ENCODE measurements at places on chromosomes 7 and 10.

- H3K27me3 ChIP-seq = peaks cover 3% of the 10 kb centered on the region
- H3K27ac ChIP-seq = no peak overlapping the region
- H3K36me3 ChIP-seq = no peaks in the 10 kb centered on the region
- DNase-seq = no peak
Measured at GRCh38 chr10:132943791-132944404, 1.5 kb upstream of the CFAP46 start.

DNA sequence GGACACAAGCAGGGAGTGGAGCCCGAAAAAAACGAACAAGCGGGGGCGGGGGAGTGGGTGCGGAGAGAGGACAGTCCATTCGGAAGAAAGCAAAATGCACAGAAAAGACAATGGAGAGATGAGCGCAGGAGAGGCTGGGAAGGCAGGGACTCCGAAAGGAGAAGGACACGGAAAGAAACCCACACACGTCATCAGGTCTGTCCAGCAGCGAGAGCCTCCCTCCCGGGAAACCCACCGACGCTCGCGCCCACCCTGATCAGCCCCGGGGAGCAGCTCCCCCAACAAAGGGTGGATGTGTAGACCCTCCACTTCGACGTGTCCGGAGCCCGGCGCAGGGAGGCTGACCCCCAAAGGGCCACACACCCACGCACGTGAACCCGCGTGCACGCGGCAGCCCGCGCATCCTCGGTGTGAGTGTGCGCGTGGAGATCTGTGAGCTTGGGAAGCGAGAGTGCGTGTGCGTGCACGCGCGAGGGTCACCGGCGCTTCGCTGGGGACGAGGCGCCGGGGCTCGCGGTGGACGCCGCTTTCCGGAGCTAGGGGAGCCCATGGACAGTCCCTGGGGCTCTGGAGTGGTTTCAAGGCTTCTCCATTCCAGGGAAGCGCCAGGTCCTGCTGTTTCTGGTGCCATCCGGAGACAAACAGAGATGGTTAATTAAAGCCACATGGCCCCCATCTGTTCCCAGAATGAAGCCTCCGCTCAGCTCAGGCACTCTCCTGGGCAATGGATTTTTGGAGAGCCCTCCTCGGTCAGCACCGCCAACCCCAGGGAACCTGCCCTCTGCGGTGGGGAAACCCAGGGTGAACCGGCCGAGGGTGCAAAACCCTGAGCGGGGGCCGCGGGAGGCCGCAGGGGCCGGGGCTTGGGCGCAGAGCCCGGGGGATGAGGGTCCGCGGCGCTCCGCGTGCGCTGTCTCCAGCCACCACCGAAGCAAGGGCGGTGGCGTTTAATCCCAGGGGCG, 916 bp downstream of the LAMB1 start:
- peak overlapping the region; percentile 90 for H3K4me3 ChIP-seq
- H3K4me1 ChIP-seq = peaks cover 30% of the 10 kb centered on the region
- peaks cover 60% of the 10 kb centered on the region for H3K27me3 ChIP-seq
- H3K36me3 ChIP-seq = peaks cover 8% of the 10 kb centered on the region

GRCh38 chr7:99109108-99110051, 34.5 kb downstream of the SMURF1 start:
- H3K4me1 ChIP-seq = peaks cover 65% of the 10 kb centered on the region
- no peak for DNase-seq
- H3K27ac ChIP-seq = peak overlapping the region; percentile 24
- no peaks in the 10 kb centered on the region for H3K27me3 ChIP-seq

DNA sequence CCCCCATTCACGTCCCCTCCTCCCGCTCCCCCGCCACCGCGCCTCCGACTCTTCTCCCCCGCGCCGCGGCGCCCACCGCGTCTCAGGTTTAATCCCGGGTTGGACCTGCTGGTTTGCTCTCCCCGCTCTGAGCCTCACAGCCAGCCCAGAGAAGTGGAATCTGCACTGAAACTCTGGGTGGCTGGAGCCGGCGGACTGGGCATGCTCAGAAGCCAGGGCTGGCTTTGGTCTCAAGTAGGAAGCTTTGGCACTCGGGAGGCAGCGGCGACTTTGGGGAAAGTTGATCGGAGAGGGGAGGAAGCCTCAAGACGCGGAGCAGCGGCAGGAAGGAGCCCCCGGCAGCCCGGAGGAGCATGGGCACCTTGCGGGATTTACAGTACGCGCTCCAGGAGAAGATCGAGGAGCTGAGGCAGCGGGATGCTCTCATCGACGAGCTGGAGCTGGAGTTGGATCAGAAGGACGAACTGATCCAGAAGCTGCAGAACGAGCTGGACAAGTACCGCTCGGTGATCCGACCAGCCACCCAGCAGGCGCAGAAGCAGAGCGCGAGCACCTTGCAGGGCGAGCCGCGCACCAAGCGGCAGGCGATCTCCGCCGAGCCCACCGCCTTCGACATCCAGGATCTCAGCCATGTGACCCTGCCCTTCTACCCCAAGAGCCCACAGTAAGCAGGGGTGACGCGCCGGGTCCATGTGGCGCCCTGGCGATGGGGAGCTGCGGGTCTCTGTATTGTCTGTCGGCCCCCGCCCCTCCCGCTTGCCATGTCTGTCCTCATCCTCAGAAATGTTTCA, at the start of gene PRKG1:
TSS of gene PRKG1 (plus strand) at position 250 of the 791 bp plus-strand sequence.
- H3K4me3 ChIP-seq = peak within 1 kb of the TSS; percentile 92
- H3K36me3 ChIP-seq = no peaks in the 10 kb centered on the region
- peaks cover 41% of the 10 kb centered on the region for H3K4me1 ChIP-seq

DNA sequence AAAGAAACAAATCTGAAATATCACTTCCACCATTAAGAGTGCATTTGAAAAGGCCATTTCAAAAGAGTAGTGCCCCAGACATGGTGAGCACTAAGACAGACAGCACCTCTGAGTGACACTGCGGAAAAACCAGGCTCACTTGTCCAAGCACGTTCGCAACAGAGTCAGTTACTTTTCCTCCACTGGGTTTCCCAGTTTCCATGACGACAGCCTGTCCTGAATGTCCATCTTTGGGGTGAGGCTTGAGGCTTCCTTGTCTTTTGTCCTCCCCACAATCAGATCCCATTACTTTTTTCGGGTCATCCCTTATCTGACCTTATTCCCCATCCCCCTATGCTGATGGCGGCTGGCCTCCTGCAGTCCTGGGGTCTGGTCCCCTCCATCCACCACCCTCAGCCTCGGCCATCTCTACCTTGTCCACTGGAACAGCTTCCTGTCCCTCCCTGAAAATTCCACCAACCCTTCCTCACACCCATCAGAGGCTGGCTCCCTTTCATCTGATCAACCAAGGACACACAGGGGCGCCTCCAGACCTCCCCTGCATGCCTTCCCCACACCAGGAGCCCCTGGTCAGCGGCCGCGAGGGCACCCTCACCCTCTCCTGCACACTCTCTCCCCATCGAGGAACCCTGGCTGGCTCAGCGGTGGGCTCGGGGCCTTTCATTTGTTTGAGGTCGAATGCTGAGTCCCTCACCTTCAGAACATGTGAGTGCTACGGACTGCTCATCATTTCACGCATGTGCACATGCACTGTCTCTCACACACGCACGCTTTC, 363.6 kb downstream of the DNAJB6 start:
- H3K27me3 ChIP-seq = peaks cover 3% of the 10 kb centered on the region
- no peak for DNase-seq
- no peaks in the 10 kb centered on the region for H3K4me1 ChIP-seq
- no peak overlapping the region for H3K27ac ChIP-seq
- H3K36me3 ChIP-seq = peaks cover 7% of the 10 kb centered on the region

DNA sequence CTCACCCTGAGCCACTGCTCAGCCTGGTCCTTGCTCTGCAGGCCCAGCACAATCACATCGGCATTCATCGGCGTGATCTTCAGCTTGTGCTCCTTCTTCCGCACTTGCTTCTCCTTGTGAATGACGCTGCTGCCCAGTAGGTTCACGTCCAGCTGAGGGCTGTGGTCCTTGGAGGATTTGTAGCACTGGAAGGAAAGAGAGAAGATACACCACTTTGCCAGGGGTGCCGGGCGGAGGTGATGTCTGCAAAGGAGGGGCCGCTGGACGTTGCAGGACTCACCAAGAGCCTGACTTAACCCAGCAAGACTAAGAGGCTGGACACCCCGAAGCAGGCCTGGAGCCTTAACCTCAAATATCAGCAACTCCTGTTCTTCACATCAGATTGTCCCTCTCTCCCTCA, 74.8 kb downstream of the VWA2 start:
- DNase-seq = no peak
- H3K4me1 ChIP-seq = no peaks in the 10 kb centered on the region
- no peak overlapping the region for H3K27ac ChIP-seq

DNA sequence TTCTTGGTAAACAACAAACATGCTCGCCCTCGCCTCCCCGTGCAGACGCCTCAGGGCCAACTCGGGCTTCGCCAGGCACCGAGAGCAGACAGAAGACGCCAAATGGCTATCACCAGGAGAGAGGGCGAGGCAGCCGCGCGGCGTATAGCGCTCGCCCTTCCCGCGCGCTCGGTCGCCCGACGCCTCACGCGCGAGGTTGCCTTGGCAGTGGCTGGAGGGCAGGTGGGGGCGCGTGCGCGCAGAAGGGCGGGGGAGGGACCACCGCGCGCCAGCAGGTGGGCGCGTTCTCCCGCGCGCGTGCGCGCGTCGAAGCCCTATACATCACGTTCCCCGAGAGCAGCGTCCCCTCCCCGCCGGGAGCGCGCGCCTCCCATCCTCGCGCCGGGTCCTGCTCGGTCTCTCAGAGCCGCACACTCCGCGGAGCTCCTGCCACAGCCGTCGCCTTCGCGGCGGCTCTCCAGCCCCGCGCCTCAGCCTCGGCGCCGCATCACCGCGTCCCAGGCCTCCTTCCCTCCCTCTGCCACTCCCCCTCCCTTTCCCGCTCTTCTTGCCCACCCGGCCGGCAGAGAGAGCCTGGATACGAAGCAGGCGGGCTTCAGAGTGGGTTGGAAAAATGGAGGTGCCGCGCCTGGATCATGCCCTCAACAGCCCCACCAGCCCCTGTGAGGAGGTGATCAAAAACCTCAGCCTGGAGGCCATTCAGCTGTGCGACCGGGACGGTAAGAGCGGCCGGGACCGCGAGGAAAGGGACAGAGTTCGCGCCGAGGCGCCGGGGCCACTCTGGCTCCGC, at the start of gene PHYHIPL:
TSS of gene PHYHIPL (plus strand) at position 403 of the 790 bp plus-strand sequence. CDS start at position 614, 211 bp downstream.
- no peak within 1 kb of the TSS for H3K27ac ChIP-seq
- peak within 1 kb of the TSS; percentile 71 for H3K4me3 ChIP-seq
- H3K27me3 ChIP-seq = peaks cover 59% of the 10 kb centered on the region
- H3K36me3 ChIP-seq = no peaks in the 10 kb centered on the region
- H3K4me1 ChIP-seq = peaks cover 11% of the 10 kb centered on the region
- DNase-seq = peak; percentile 43

- no peak for DNase-seq
- H3K27ac ChIP-seq = peak overlapping the region; percentile 58
- no peak overlapping the region for H3K4me3 ChIP-seq
- no peaks in the 10 kb centered on the region for H3K36me3 ChIP-seq
Measured at GRCh38 chr10:34667177-34667576, 147.9 kb downstream of the PARD3 start.

- no peaks in the 10 kb centered on the region for H3K27me3 ChIP-seq
- H3K27ac ChIP-seq = no peak overlapping the region
- H3K4me3 ChIP-seq = no peak overlapping the region
Measured at GRCh38 chr7:46557295-46557711, 636.2 kb upstream of the IGFBP3 start.

GRCh38 chr10:50653142-50653541, 29.4 kb upstream of the SGMS1 start:
- peaks cover 11% of the 10 kb centered on the region for H3K4me1 ChIP-seq
- no peak overlapping the region for H3K4me3 ChIP-seq
- no peaks in the 10 kb centered on the region for H3K36me3 ChIP-seq
- no peaks in the 10 kb centered on the region for H3K27me3 ChIP-seq
- H3K27ac ChIP-seq = no peak overlapping the region

DNA sequence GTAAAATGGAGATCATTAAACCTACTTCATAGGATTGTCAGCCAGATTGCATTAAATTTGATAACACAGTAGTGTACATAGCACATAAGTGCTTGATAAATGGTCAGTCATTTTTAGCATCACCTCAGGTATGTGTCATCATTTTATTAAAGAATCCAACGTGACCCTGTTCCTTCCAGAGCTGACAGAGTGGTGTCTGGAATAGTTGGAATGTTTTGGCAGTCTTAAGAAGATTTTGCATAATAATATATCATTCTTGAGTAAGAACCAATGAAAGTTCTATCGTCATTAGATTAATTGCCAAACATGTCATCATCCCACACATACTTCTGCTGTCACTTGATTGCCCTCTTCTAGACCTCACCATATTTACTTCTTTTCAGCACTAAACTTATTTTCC, 451.4 kb upstream of the POM121L12 start:
- DNase-seq = no peak
- H3K27ac ChIP-seq = no peak overlapping the region
- H3K4me1 ChIP-seq = peaks cover 32% of the 10 kb centered on the region
- H3K4me3 ChIP-seq = no peak overlapping the region
- no peaks in the 10 kb centered on the region for H3K27me3 ChIP-seq

DNA sequence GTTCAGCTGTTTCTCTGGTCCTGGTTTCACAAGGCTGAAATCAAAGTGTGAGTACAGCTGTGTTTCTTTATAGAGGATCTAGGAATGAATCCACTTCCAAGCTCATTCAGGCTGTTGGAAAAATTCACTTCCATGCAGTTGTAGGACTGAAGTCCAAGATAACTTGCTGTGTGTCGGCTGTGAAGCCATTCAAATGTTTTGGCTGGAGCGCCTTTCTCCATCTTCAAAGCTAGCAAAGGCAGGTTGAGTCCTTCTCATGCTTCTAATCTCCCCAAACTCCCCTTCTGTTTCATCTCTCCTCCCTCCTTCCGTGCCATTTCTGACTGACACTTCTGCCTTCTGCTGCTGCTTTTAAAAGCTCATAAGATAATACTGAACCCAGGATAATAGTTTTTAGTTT, 1195.4 kb upstream of the LRRN3 start:
- no peak overlapping the region for H3K27ac ChIP-seq
- H3K27me3 ChIP-seq = no peaks in the 10 kb centered on the region
- no peaks in the 10 kb centered on the region for H3K4me1 ChIP-seq
- no peak overlapping the region for H3K4me3 ChIP-seq

- H3K4me3 ChIP-seq = no peak overlapping the region
- no peak overlapping the region for H3K27ac ChIP-seq
Measured at GRCh38 chr7:110187877-110188554, 902.9 kb upstream of the LRRN3 start.

DNA sequence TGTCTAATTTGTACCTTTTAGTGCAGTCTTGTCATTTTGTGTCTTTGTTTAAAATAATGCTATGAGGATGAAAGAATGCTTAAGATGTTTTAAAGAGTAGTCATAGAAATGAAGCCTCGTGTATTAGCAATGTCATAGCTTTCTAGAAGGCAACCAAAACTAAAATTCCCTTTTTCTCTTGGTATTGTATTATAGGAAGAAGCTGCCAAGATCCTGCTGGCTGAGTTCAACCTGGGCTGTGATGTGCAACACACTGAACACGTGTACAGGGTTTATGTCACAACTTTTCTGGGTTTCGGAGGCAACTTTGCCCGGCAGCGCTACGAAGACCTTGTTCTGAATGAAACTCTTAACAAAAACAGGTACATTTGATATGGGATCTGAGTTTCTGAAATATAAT, 36.2 kb downstream of the COX15 start:
- H3K27me3 ChIP-seq = no peaks in the 10 kb centered on the region
- H3K4me3 ChIP-seq = no peak overlapping the region
- H3K36me3 ChIP-seq = peaks cover 16% of the 10 kb centered on the region

GRCh38 chr7:142866361-142867096, 11.7 kb downstream of the EPHB6 start:
- peaks cover 39% of the 10 kb centered on the region for H3K4me1 ChIP-seq
- H3K27me3 ChIP-seq = no peaks in the 10 kb centered on the region
- no peaks in the 10 kb centered on the region for H3K36me3 ChIP-seq
- no peak overlapping the region for H3K4me3 ChIP-seq
- DNase-seq = peak; percentile 80

GRCh38 chr10:33365301-33365700, 30.8 kb upstream of the NRP1 start:
- no peaks in the 10 kb centered on the region for H3K4me1 ChIP-seq
- no peak overlapping the region for H3K4me3 ChIP-seq
- no peaks in the 10 kb centered on the region for H3K27me3 ChIP-seq
- no peak for DNase-seq
- H3K36me3 ChIP-seq = peaks cover 6% of the 10 kb centered on the region
- no peak overlapping the region for H3K27ac ChIP-seq
